ENCODE measurements at places on chromosomes 3 and 15.

- DNase-seq, result peak; percentile 76
These were observed 15.2 kb upstream of the CLEC3B start for GRCh38 chr3:45010811-45011333.

GRCh38 chr3:46930166-46930944 lies 46.2 kb downstream of the CCDC12 start:
- no peak for DNase-seq

GRCh38 chr3:170811515-170811914 lies 58.5 kb downstream of the RPL22L1 start:
- DNase-seq, result no peak

- no peak for DNase-seq
These were observed 367.7 kb downstream of the MAGI1 start for GRCh38 chr3:65671004-65671403.

DNA sequence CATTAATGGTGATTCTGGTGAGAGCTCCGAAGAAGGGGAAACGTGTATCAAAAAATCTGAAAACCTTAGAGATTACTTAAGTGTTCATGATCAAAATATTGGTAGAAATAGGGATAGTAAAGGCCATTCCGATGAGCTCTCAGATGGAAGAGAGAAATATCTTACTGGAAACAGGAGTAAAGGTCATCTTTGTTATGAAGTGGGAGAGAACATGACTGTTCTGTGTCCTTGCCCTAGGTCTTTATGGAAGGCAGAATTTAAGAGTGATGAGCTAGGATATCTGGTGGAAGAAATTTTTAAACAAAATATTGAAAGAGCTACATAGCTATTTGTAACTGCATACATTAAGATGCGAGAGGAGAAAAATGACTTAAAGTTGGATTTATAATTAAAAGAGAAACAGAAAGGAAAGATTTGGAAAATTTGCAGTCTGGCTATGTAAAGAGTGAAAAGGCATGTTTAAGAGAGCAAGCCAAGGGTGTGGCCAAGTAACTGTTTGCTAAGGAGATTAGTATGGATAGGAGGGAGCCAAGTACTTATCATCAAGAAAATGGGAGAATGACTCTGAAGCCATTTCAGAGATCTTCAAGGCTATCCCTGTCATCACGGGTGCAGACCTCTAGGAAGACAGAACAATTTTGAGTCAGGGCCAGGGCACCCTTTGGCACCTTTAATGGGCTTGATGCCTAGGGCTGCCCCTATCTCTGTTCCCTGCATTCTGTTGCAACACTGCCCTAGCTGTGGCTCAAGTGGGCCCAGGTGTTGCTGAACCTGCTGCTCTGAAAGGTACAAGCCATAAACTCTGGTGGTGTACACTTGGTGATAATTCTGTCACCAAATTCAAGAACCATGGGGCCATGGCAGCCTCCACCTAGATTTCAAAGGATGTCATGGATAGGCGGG lies 27.3 kb downstream of the SLMAP start:
- no peak for DNase-seq

DNA sequence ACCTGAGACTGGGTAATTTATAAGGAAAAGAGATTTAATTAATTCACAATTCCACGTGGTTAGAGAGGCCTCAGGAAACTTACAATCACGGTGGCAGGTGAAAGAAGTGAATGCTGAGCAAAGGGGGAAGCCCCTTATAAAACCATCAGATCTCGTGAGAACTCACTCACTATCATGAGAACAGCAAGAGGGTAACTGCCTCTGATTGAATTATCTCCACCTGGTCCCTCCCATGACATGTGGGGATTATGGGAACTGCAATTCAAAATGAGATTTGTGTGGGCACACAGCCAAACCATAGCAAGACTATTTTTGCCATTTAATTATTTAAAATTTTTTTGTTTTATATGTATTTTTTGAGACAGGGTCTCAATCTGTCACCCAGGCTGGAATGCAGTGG lies 27.0 kb upstream of the KCTD6 start:
- no peak for DNase-seq

- no peak for DNase-seq
These were observed 6.8 kb downstream of the CDAN1 start for GRCh38 chr15:42730135-42730534.

GRCh38 chr3:27501759-27502158 lies 17.6 kb upstream of the SLC4A7 start:
- no peak for DNase-seq

- no peak for DNase-seq
These were observed 37.7 kb upstream of the PRR20G start for GRCh38 chr3:127325629-127325961.

GRCh38 chr15:81532001-81532400 lies 158.0 kb upstream of the TMC3 start:
- no peak for DNase-seq

DNA sequence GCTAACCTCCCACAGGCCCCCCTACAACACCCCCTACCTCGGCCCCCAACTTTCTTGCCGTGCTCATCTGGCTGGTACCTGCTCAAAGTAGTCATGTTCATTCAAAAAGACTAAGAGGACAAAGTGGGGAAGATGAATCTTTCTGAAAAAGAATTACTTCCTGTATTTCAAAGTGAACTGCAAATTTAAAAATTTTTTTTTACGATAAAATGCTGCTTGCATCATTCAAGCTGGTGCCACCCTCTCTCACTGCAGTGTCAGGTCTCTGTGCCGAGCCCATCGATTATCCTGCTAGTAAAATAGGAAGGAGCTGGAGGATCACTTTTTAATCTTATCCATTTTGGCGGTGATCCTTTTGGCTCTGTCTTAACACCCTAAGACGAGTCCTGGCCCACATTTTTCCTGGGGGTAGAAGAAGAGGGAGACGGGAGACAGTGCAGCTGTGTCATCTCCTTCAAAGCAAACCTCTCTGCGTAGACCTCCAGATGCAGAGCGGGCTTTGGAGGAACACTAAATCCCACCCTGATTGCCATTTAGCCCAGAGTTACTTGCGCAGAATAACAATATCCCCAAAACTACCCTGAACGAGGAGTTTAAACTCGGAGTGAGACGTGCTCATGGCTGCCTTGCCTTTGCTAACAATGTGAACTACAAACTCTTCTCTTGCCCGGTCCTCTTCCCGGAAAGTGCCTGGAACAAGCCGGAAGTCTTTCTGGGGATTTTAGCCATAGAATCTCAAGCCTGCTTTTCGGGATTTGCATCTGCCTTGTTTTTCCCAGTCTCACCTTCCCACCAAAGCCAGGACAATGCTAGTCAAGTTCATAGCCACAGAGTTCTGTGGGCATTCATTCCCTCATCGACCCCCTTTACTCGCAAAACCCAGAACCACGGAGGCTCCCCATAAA lies 66.2 kb upstream of the CGNL1 start:
- DNase-seq, result no peak

DNA sequence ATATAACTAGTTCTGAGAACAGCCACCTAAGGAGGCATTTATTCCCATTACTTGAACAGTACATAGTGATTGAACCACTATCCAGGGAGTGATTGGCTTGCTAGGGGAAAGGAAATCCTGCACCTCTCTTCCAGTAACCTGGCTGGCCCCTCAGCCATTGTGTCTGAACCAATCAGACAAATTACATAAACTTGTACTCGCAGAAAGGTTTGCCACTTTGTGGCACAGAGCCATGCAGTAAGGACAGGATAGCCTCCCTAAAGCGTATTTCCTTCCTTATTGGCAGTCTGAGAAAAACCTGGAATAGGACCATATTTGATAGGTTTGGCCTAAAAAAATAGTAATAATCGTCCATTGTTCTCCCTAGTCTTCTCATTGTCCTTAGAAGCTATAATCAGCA lies 19.0 kb downstream of the CMSS1 start:
- no peak for DNase-seq

DNA sequence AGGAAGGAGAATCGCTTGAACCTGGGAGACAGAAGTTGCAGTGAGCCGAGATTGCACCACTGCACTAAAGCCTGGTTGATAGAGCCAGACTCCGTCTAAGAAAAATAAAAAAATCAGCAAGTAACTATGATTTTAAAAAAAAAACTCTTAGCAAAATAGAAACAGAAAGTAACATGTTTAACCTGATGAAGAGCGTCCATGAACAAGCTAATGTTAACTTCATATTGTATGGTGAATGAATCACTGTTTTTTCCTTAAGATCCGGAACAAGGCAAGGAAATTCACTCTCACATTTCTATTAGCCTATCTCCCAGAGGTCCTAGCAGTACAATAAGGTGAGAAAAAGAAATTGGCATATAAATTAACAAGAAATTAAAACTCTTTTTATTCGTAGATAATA lies 69.0 kb downstream of the RFX7 start:
- DNase-seq, result no peak

- no peak for DNase-seq
These were observed 2.8 kb downstream of the PLSCR2 start for GRCh38 chr3:146466604-146467003.

DNA sequence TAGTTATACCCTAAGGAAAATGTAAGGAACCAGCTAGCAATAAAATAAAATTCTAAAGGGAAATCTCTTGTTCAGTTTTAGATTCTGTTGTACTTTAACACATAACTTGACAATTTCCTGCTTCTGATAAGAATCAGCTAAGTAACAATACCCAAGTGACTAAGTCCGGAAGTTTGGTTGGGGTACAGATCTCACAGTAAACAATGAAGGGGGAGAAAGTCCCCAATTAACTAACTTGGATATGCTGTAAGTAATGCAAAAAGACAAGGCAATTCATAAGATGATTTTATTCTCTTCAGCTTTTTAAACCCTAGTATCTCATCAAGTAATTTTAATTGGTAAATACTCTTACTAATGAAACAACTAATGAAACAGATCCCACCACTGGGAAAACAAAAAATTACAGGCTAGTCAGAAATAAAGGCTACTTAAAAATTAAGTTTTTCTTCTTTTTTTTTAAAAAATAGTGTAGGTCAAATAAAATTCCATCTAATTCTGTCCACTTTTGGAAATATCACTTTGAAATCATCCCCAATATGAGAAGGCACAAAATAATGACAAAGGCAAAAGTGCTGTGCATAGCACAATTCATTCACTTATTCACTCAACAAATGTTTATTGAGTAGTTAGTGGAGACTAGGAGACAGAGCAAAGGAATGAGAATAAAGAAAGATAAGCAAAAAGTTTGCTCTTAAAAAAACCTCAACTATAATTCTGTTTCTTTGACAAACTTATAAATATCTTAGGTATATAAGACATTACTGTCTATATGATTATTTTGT lies 37.8 kb upstream of the IL20RB start:
- no peak for DNase-seq

DNA sequence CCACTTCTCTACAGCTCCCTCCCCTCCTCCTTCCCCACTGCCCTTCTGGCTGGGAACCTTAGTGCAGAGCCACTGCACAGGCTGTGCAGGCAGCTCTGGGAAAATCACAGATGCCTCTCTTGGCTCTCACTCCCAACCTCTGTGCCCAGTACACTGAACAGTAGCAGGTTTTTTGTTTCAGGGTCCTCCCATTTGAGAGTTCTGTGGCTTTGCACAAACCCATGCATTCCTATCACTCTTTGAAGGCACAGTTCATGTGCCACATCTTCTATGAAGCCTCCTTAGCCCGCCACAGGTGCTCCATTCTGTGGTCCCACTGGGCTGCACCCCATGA lies 103.9 kb downstream of the SNRK start:
- no peak for DNase-seq

DNA sequence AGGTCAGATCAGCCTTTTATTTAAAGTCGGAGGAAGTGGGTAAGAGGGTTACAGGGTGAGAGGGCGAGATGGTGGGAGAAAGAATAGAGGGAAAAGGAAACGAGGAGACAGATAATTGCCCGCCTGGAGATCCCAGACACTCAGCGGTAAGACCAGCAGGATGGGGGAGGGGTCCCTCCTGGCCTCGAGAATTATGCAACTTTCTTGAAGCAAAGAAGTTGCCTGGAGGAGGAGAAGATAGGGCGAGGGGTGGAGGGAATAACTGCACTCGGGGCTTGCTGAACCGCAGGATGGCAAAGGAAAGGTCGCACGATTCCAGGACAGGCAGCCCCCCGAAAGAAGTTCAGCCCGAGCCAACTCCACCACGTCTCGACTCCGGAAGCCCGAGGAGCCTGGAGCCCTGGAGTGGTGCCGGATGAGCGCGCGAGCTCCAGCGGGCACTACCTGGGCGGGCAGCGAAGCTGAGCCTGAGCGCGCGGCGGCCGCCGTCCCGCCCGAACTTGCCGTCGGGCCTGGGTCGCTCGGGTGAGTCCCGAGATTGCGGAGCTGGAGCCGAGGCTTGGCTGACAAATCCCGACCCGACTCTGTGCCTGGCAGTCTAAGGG lies 402 bp downstream of the WWTR1 start:
- DNase-seq, result no peak

GRCh38 chr3:4571690-4572334 lies 78.7 kb downstream of the ITPR1 start:
- DNase-seq, result no peak

GRCh38 chr15:31468911-31469785 lies 142.5 kb downstream of the KLF13 start:
- DNase-seq, result no peak

- DNase-seq, result no peak
These were observed 24.3 kb downstream of the HERC1 start for GRCh38 chr15:63809452-63809851.

- peak; percentile 41 for DNase-seq
These were observed 15.8 kb upstream of the ALDH1A3 start for GRCh38 chr15:100863796-100864267.

DNA sequence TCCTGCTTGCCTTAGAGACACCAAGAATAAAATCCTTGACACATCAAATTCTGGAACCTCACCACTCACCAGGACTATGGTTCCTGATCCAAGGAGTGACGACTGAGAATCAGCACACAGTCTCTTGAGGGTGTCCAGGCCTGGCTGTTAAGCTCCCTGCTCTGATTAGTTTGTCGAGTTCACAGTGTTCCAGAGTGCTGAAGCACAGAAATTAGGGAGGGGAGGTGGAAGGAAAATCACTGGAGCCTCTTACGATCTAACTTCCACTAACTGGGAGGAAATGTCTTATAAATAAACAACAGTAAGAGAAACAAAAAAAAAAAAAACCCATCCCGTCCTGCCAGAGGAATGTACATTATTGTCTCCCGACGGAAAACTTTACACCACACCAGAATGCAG lies 330.2 kb downstream of the TIGIT start:
- no peak for DNase-seq

DNA sequence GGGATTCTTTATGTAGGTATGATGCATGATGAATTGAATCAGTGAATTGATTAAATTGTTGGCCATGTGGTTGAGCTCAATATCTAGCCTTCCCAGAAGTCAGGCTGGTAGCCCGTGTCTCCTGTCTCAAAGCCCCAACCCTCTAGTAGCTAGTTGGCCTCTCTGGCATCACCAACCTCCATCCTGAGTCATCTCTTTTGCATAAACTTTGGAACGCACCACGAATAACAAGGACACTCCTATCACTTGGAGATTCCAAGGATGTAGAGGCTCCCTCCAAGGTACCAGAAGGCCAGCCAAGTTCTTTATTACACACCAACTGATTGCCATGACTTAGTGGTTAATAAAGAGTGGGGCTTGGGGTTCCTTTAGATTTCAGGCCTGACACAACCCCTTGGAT lies 148.4 kb downstream of the APBA2 start:
- DNase-seq, result no peak

- DNase-seq, result no peak
These were observed 100.8 kb downstream of the KLF13 start for GRCh38 chr15:31427411-31427810.

- DNase-seq, result no peak
These were observed 13.8 kb upstream of the STARD5 start for GRCh38 chr15:81337713-81338157.

GRCh38 chr3:47149339-47149933 lies 14.5 kb downstream of the SETD2 start:
- DNase-seq, result no peak

GRCh38 chr3:127180859-127181258 lies 12.1 kb upstream of the PRR23E start:
- no peak for DNase-seq

GRCh38 chr3:187296058-187296457 lies 4.5 kb upstream of the MASP1 start:
- DNase-seq, result no peak

All from skeletal muscle cell (primary cell).